Vein endothelial cell (primary cell): ENCODE measurements at places on chromosomes 13 and 19. TPM values are rescaled to one million over a fixed set of nuclear protein-coding genes. Genes with fewer than 3 reads are reported as not detected.

The IL12RB1 gene
- 0.10 TPM in 1 of 2 replicates, not detected in the other for total RNA-seq

The CDC37 gene
- 289 and 291 TPM in 2 replicates for total RNA-seq

The OR10H1 gene
- not detected in 2 replicates for total RNA-seq

The EBI3 gene
- 0.57 and 2.0 TPM in 2 replicates for total RNA-seq

The GPR4 gene
- total RNA-seq = 5.2 and 6.7 TPM in 2 replicates

The OR4F17 gene
- not detected in 2 replicates for total RNA-seq
